ENCODE measurements at places on chromosomes 3 and 15. TPM values are rescaled to one million over a fixed set of nuclear protein-coding genes. Genes with fewer than 3 reads are reported as not detected.

The SYNPR gene
- total RNA-seq: not detected

The SENP5 gene
- 28.2 TPM for total RNA-seq

The KLHL6 gene
- total RNA-seq: 0.40 TPM

- H3K36me3 ChIP-seq: no peaks in the 10 kb centered on the region
- H3K27me3 ChIP-seq: no peaks in the 10 kb centered on the region
- H3K4me1 ChIP-seq: no peaks in the 10 kb centered on the region
- H3K27ac ChIP-seq: no peak overlapping the region
- no peak for DNase-seq
These were observed 65.5 kb upstream of the C3orf49 start for GRCh38 chr3:63753567-63753966.

The MYRIP gene
- 4.6 TPM for total RNA-seq

- H3K27ac ChIP-seq: no peak overlapping the region
- no peaks in the 10 kb centered on the region for H3K27me3 ChIP-seq
- H3K4me3 ChIP-seq: no peak overlapping the region
- no peaks in the 10 kb centered on the region for H3K36me3 ChIP-seq
These were observed 37.5 kb upstream of the IQSEC1 start for GRCh38 chr3:13110678-13111116.

The PLS1 gene
- 11.3 TPM for total RNA-seq

- H3K27me3 ChIP-seq: no peaks in the 10 kb centered on the region
- H3K4me1 ChIP-seq: no peaks in the 10 kb centered on the region
- no peak for DNase-seq
- H3K4me3 ChIP-seq: no peak overlapping the region
- no peaks in the 10 kb centered on the region for H3K36me3 ChIP-seq
These were observed 51.5 kb downstream of the MGLL start for GRCh38 chr3:127770671-127771355.

- no peak overlapping the region for H3K27ac ChIP-seq
- H3K4me3 ChIP-seq: no peak overlapping the region
- peaks cover 15% of the 10 kb centered on the region for H3K4me1 ChIP-seq
- H3K27me3 ChIP-seq: no peaks in the 10 kb centered on the region
- no peak for DNase-seq
These were observed 173.6 kb upstream of the PFN2 start for GRCh38 chr3:150144191-150144708.

DNA sequence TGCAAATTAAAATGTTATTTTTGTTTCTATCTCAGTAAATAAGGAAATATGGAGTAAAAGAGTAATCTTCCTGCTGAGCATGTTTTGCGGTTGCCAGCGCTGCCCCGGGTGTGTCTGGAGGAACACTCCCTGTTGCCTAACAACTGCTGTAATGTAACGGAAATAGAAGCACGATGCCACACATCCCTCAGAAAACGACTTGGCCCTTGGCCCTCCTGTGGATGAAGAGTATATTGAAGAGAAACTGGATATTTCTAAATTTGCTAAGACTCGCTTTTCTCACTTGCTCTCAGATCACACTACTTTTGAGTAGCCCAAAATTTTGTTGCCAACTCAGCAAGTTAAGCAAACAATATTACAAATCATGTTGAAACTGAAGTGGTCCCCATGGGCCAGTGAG lies 18.9 kb downstream of the CX3CR1 start:
- H3K27me3 ChIP-seq: peaks cover 16% of the 10 kb centered on the region
- no peaks in the 10 kb centered on the region for H3K36me3 ChIP-seq
- no peak overlapping the region for H3K4me3 ChIP-seq
- H3K27ac ChIP-seq: no peak overlapping the region
- no peaks in the 10 kb centered on the region for H3K4me1 ChIP-seq

The GTF2A2 gene
- 168 TPM for total RNA-seq

GRCh38 chr3:101675709-101676215 lies 1.2 kb downstream of the ZBTB11 start:
- DNase-seq: no peak
- peaks cover 28% of the 10 kb centered on the region for H3K36me3 ChIP-seq
- peak overlapping the region; percentile 89 for H3K4me3 ChIP-seq

The P2RY1 gene
- total RNA-seq: 11.5 TPM

The LOXL1 gene
- total RNA-seq: 21.3 TPM

DNA sequence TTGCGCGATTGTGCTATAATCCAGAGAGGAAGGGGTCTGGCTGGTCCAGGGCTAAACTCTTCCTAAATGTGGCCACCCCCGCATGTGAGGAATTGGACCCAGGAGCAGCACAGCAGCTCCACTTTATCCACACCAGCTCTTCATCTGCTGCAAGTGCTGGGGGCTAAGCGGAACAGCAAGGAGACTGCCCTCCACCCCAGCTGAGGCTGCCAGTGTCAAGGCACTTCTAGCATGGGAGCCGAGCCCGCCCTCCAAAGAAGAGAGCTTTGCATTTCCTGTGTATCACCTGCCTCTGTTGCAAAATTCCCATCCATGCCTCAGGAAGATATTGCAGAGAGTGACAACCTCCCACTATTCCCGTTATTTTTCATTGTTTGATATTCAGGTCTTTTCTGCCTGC lies 333.6 kb downstream of the ARRDC4 start:
- no peak overlapping the region for H3K27ac ChIP-seq
- H3K27me3 ChIP-seq: peaks cover 43% of the 10 kb centered on the region
- no peaks in the 10 kb centered on the region for H3K4me1 ChIP-seq
- H3K4me3 ChIP-seq: no peak overlapping the region
- no peak for DNase-seq

DNA sequence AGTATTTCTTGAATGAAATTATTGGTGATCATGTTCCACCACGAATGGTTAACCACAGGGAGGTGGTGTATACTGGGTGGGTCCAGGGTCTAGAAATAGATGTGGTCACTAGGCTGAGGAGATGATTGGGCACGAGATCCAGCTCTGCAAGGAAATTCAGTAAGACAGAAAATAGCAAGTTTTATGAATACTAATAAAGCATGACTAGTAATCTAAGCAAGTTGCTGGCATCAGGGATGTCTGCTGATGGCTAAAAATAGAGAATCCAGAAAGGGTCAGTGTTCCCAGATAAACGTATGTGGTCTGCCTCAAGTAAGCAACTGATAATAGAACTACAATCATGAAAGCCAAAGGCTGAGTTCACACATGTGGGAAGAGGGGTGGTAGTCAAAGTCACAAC lies 108.3 kb upstream of the FRMD4B start:
- H3K4me1 ChIP-seq: peaks cover 7% of the 10 kb centered on the region
- H3K27ac ChIP-seq: no peak overlapping the region
- no peaks in the 10 kb centered on the region for H3K36me3 ChIP-seq
- no peak for DNase-seq
- H3K4me3 ChIP-seq: no peak overlapping the region
- H3K27me3 ChIP-seq: peaks cover 90% of the 10 kb centered on the region

The FAM107A gene
- not detected for total RNA-seq

The MSL2 gene
- 35.1 TPM for total RNA-seq

- no peaks in the 10 kb centered on the region for H3K27me3 ChIP-seq
- no peaks in the 10 kb centered on the region for H3K36me3 ChIP-seq
- peaks cover 7% of the 10 kb centered on the region for H3K4me1 ChIP-seq
- peak; percentile 71 for DNase-seq
These were observed 42.0 kb downstream of the SST start for GRCh38 chr3:187628169-187628568.

The STAB1 gene
- 0.24 TPM for total RNA-seq

The AP3B2 gene
- total RNA-seq: 24.4 TPM

DNA sequence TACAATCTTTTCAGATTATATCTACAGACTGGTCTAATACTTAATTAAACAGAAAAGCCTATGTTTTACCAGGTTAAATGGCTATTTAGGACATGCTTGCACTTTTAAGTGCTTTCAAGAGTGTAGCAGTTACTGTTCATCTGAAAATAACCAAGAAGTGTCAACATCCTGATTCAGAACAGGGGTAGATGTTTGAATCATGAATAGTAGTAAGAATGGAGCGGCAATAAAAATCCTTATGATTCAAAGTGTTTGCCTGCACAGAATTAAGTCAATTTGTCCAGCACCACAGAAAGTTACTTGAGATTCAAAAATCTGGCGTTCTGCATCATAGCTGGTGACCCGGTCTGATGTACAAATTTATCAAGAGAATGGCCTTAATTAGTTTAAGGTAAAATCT lies 48.3 kb downstream of the GREM1 start:
- no peak for DNase-seq
- no peak overlapping the region for H3K4me3 ChIP-seq
- H3K4me1 ChIP-seq: no peaks in the 10 kb centered on the region
- H3K27me3 ChIP-seq: no peaks in the 10 kb centered on the region

- H3K4me1 ChIP-seq: peaks cover 5% of the 10 kb centered on the region
- no peak within 1 kb of the TSS for H3K27ac ChIP-seq
- peak; percentile 72 for DNase-seq
- peak within 1 kb of the TSS; percentile 80 for H3K4me3 ChIP-seq
- peaks cover 83% of the 10 kb centered on the region for H3K27me3 ChIP-seq
These were observed at the start of gene DGKG for GRCh38 chr3:186361762-186362536. DGKG (minus strand) TSS chr3:186362234; CDS start chr3:186320459, 41,775 bp downstream.

The LEKR1 gene
- total RNA-seq: 1.0 TPM

The RAB6B gene
- 3.3 TPM for total RNA-seq

- H3K36me3 ChIP-seq: no peaks in the 10 kb centered on the region
- H3K4me3 ChIP-seq: no peak overlapping the region
- DNase-seq: no peak
- peaks cover 8% of the 10 kb centered on the region for H3K4me1 ChIP-seq
These were observed 124.8 kb downstream of the CTNNB1 start for GRCh38 chr3:41324156-41324475.

DNA sequence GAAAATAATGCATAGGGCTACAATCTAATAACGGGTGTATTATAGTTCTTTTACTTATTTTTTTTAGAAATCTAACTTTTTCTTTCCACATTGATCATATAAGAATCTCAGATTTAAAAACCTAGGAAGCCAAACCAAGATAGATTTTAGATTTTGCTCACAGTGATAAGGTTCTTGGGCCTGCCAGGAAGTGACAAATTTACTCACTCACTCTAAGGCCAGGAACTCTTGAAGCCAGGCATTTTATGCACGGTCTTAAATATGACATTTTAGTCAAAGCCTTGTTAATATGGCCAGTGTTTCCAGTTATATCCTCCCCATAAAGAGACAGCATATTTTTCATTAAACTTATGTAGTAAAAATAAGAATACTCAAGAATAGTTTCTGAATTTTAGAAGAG lies 271.4 kb downstream of the SQOR start:
- H3K27me3 ChIP-seq: no peaks in the 10 kb centered on the region
- DNase-seq: no peak
- no peaks in the 10 kb centered on the region for H3K36me3 ChIP-seq
- no peaks in the 10 kb centered on the region for H3K4me1 ChIP-seq
- H3K4me3 ChIP-seq: no peak overlapping the region
- H3K27ac ChIP-seq: no peak overlapping the region

The SLC28A1 gene
- total RNA-seq: not detected

GRCh38 chr3:195421400-195421799 lies 21.4 kb downstream of the ACAP2 start:
- no peaks in the 10 kb centered on the region for H3K27me3 ChIP-seq
- no peaks in the 10 kb centered on the region for H3K36me3 ChIP-seq
- H3K27ac ChIP-seq: no peak overlapping the region
- H3K4me1 ChIP-seq: no peaks in the 10 kb centered on the region
- no peak overlapping the region for H3K4me3 ChIP-seq
- no peak for DNase-seq

The KCNH8 gene
- total RNA-seq: 15.0 TPM

- no peaks in the 10 kb centered on the region for H3K36me3 ChIP-seq
- peak; percentile 80 for DNase-seq
- peak overlapping the region; percentile 83 for H3K4me3 ChIP-seq
- no peaks in the 10 kb centered on the region for H3K27me3 ChIP-seq
- H3K4me1 ChIP-seq: peaks cover 4% of the 10 kb centered on the region
These were observed 703 bp downstream of the PEAK1 start for GRCh38 chr15:77418966-77419835.

- no peak for DNase-seq
- no peaks in the 10 kb centered on the region for H3K36me3 ChIP-seq
- peak overlapping the region; percentile 33 for H3K27ac ChIP-seq
- H3K4me3 ChIP-seq: no peak overlapping the region
- H3K4me1 ChIP-seq: no peaks in the 10 kb centered on the region
- no peaks in the 10 kb centered on the region for H3K27me3 ChIP-seq
These were observed 2.2 kb downstream of the GABRR3 start for GRCh38 chr3:98032904-98033303.

The ZPLD1 gene
- not detected for total RNA-seq

The GRK7 gene
- total RNA-seq: not detected

The ROPN1 gene
- not detected for total RNA-seq

The SSUH2 gene
- 12.4 TPM for total RNA-seq

The TMEM45A gene
- 6.6 TPM for total RNA-seq

DNA sequence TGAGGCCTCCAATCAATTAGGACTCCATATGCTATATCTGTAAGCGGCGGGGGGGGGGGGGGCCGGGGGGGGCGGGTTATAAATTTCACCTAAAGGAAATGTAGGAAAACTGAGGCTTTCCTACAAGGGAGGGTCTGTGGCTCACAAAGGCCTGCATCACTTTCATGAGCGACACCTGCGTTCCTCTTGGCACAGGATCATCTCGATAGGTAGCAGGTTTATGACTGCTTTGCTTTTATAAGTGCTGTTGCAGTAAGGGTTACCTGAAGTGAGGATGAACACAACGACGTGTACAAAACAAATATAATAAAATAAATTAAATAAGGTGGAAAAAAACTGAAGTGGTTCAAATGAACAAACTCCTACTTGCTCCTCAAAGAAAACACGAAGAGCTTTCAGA lies 194.3 kb downstream of the FOXP1 start:
- H3K36me3 ChIP-seq: no peaks in the 10 kb centered on the region
- no peaks in the 10 kb centered on the region for H3K4me1 ChIP-seq
- no peaks in the 10 kb centered on the region for H3K27me3 ChIP-seq
- no peak overlapping the region for H3K4me3 ChIP-seq
- DNase-seq: no peak

The GABRA5 gene
- 5.7 TPM for total RNA-seq

DNA sequence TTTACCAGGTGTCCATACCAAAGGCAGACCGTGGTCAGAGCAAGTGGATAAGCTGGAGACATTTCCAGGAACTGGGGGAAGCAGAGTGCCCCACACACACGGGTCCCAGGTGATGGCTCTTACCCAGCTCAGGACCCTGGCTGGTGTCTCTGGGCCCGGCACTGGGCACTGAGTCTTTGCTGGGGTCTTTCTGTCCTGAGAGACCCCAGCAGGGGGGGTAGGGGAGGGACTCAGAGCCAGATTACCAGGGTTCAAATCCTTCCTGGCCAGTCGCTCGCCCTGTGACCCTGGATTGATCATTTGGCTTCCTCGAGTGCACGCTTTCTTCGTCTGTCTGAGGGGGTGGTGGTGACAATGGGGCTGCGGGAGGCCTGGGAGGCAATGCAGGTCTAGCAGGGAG lies 95.7 kb downstream of the PLXNA1 start:
- H3K36me3 ChIP-seq: no peaks in the 10 kb centered on the region
- no peaks in the 10 kb centered on the region for H3K4me1 ChIP-seq
- no peak overlapping the region for H3K4me3 ChIP-seq

- no peak overlapping the region for H3K27ac ChIP-seq
- H3K4me1 ChIP-seq: no peaks in the 10 kb centered on the region
- peaks cover 13% of the 10 kb centered on the region for H3K36me3 ChIP-seq
- DNase-seq: no peak
These were observed 128.9 kb downstream of the LPP start for GRCh38 chr3:188282871-188283270.

The MOBP gene
- total RNA-seq: 0.92 TPM

- no peaks in the 10 kb centered on the region for H3K27me3 ChIP-seq
- H3K4me1 ChIP-seq: no peaks in the 10 kb centered on the region
- H3K4me3 ChIP-seq: no peak overlapping the region
These were observed 208.4 kb downstream of the TIGIT start for GRCh38 chr3:114502204-114502603.

The RBP2 gene
- total RNA-seq: not detected

GRCh38 chr15:41512940-41513505 lies 604 bp downstream of the LTK start:
- no peak overlapping the region for H3K27ac ChIP-seq
- H3K27me3 ChIP-seq: peaks cover 67% of the 10 kb centered on the region

- H3K36me3 ChIP-seq: peaks cover 74% of the 10 kb centered on the region
- no peaks in the 10 kb centered on the region for H3K4me1 ChIP-seq
- DNase-seq: no peak
- H3K27ac ChIP-seq: no peak overlapping the region
- no peak overlapping the region for H3K4me3 ChIP-seq
These were observed 45.6 kb downstream of the PRKCI start for GRCh38 chr3:170267793-170268192.

The CKMT1A gene
- 0.55 TPM for total RNA-seq

Data from endodermal cell (in vitro differentiated cells).